ENCODE measurements at places on chromosomes 13 and 19. TPM values are rescaled to one million over a fixed set of nuclear protein-coding genes. Genes with fewer than 3 reads are reported as not detected.

DNA sequence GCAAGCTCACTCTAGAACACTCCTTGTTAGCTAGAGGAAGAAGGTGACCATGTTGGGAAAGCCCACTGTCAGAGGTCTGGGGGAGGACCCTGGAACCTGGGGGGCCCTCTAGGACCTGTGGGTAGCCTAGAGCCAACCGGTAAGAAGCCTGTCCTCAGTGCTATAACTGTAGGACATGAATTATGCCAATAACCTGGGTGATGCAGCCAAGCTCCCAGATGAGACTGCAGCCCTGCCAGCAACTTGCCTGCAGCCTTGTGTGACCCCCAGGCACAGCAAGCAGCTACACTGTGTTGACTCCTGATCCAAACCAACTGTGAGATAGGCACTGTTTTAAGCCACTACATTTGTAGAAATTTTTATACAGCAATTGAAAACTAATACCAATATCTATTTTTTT lies 122.3 kb downstream of the MIPEP start:
- no peak for DNase-seq

DNA sequence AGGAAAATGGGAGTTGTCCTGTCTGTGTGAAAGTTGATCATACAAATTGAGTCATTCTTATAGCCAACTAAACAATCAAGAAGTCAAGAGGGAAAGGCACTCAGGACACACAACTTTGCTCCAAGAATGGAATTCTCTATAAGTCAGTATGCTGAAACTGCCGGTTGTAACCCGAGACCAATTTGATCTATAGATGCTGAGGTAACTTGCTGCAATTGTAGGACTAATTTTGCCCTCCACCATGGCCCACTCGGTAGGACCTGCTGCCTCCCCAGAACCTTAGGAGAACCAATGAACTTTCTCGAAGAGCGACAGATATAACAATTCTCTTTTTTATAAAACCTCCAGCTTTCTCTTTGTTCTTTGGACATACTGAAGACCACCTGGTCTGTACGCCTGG lies 157.0 kb downstream of the RNF17 start:
- no peak for DNase-seq

The CILP2 gene
- polyA plus RNA-seq: 2.2 TPM

- no peak for DNase-seq
Measured at GRCh38 chr19:45234089-45234869, 10.9 kb downstream of the EXOC3L2 start.

The ZNF649 gene
- polyA plus RNA-seq: 11.1 TPM

The INAFM1 gene
- polyA plus RNA-seq: 12.4 TPM

DNA sequence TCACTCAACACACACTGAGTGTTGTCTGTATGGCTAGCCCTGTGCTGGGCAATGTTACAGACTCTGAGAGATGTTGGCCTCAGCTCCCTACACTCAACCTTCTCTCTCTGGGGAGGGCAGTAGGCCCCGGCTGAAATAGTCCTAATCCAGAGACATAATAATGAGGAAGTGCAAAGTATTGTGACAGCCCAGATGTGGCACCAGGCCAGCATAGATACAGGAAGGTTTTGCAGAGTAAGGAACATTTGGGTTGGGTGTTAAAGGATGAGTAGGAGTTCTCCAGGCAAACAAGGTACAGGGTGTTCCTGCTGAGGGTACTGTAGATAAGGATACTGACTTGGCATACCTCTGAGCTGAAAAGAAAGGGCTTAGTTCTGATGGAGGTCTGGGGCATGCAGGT lies 2.4 kb downstream of the LIN7B start:
- no peak for DNase-seq

DNA sequence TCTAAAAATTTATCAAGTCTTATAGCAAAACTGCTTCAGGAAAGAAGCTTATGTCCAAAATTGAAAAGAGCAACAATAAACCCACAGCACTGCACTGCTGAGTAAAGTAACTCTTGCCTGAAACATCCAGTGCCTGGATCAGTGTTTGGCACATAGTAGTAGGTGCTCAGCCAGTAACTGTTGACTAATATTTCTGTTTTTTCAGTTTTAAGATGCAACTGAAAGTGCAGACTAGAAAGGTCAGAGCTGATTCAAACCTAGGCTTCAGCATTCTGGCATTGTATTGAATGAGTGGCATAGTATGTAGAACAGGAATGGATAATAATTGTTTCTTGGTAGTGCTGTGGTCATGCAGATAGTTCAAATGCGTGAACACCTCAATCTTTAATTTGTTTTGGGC lies 67.6 kb downstream of the UBL3 start:
- DNase-seq: no peak

DNA sequence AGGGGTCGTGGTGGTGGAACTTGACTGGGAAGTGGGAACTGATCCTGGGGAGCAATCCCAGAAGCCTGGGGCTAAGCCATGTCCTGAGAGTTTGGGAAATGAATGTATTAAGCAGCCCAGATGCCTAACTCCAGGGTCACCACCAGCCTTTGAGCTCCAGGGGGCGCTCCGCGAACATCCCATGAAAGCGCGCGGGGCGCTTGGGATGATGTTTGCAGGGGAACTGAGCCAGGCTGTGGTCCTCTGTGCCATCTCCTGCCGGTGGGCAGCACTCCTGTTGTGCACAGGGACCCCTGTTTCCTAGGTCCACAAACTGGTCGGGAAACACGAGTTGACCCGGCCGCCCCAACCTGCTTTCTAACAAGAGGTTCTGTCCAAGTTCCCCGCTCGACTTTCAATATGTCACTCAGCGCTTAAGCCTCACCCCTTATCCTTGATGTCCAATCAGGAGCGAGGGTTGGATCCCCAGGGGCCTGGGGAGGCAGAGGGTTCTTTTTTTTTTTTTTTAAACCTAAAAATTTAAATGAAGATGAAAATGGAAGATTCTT lies 14.4 kb downstream of the LEUTX start:
- DNase-seq: peak; percentile 31

GRCh38 chr19:30316560-30317106 lies 55.6 kb upstream of the ZNF536 start:
- DNase-seq: no peak

GRCh38 chr19:31283701-31284100 lies 65.5 kb downstream of the TSHZ3 start:
- DNase-seq: no peak

- DNase-seq: no peak
Measured at GRCh38 chr13:106423530-106423929, 111.9 kb downstream of the EFNB2 start.

The DNASE2 gene
- 8.2 TPM for polyA plus RNA-seq

- no peak for DNase-seq
Measured at GRCh38 chr13:28246891-28247290, 108.5 kb downstream of the PAN3 start.

The RYR1 gene
- polyA plus RNA-seq: 572 TPM

- no peak for DNase-seq
Measured at GRCh38 chr13:109743706-109744453, 42.5 kb downstream of the IRS2 start.

- peak; percentile 67 for DNase-seq
Measured at GRCh38 chr13:20728579-20729311, 25.2 kb downstream of the IL17D start.

GRCh38 chr13:46063292-46063691 lies 10.7 kb upstream of the ZC3H13 start:
- no peak for DNase-seq

DNA sequence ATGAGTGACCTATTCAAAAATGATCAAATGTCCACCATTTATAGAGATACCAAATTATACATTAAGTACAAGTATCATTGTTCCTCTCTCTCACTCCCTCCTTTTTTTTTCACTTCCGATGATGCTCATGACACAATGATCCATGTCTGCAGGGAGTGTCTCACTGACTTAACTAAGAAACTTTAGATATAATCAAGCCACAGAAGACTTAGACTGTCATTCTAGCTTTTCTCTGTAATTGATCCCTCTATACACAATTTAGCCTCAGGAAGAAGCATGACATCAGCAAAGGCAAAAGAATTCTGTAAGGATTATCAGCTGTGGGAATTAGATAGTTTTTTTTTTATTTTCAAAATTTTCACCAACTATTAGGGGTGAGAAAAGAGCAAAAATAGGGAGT lies 734.9 kb upstream of the PCDH9 start:
- no peak for DNase-seq

DNA sequence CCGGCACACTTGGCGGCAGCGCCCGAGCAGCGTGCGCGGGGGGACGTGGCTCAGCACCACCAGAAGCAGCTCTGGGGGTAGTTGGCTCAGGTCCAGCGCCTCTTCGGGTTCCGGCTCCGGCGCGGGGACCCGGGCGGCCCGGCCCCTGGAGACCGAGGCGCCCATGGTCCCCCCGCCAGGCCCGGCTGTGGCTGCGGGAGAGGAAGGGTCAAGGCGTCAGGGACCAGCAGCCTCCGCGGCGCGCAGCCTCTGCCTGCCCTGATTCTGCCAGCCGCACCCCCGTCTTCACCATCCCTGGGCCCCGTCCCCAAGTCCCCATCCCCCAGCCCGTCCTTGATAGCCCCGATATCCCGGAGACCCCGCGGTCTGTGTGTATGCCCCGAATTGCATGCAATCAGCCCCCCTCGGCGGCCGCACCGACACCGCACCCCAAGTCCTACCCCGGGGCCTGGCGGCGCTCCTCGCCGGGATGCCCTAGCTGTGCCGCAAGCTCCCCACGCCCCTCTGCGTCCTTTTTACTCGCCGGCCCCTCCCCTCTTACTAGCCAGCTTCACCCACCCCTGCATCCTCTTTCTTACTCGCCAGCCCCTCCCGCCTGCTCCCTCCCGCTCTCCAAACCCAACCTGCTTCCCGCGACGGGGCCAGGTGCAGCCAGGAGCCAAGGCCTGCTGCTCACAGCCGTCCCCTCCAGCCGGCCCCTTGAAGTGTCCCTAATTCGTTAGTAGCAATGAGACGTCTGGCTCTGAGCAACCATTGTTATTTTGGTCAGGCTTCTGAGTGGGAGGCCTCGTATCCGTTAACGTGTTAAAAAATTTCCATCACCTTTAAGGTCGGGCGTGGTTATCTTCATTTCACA lies at the start of gene FBXO27:
Gene FBXO27, minus strand, starts transcription at position 487 of the 856 bp plus-strand sequence. Its CDS starts 322 bp downstream, at position 165.
- no peak for DNase-seq

The KLK1 gene
- 0.56 TPM for polyA plus RNA-seq

- no peak for DNase-seq
Measured at GRCh38 chr19:4473011-4473762, 1.1 kb downstream of the HDGFL2 start.

The SIAH3 gene
- polyA plus RNA-seq: 0.33 TPM

The ZNF430 gene
- polyA plus RNA-seq: 6.6 TPM

DNA sequence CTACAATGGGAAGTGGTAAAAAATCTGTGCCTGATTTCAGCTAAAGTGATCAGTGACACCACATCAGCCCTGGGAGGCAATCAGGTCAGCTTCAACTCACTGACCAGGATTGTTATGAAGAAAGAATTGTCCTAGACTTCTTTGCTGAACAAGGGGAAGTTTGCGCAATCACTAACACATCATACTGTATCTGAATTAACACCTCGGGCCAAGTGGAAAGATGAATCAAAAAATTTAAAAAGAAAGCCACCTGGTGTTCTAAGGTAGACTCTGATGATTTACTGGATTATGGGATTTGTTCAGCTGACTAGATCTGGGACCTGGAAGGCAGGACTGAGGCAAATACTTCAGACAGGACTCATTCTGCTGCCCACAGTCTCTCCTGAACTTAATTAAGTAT lies 161.8 kb downstream of the DIAPH3 start:
- DNase-seq: no peak

- DNase-seq: no peak
Measured at GRCh38 chr19:11141937-11142527, 13.6 kb downstream of the SPC24 start.

DNA sequence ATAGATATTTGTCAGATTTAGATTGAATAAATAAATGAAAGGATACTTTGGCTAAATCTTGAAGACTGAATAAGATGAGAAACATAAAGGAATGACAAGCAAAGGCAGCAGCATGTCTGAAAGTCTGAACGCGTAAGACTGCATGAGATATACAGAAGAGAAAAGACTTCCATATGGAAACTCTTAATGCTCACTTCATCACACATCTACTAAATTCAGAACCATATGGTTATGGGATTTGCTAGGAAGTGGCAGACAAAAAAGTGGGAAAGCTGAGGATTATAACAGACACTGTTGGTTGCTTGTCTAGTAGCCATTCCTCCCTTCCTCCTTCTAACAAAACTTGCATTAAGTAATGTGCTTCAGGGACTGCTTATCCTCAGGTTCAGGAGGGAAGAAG lies 446.7 kb downstream of the KCTD12 start:
- DNase-seq: no peak

GRCh38 chr13:20370815-20371421 lies 138.8 kb upstream of the GJB6 start:
- DNase-seq: no peak

GRCh38 chr13:79660361-79660760 lies 179.4 kb downstream of the NDFIP2 start:
- no peak for DNase-seq

The ZNF285 gene
- polyA plus RNA-seq: 6.3 TPM

DNA sequence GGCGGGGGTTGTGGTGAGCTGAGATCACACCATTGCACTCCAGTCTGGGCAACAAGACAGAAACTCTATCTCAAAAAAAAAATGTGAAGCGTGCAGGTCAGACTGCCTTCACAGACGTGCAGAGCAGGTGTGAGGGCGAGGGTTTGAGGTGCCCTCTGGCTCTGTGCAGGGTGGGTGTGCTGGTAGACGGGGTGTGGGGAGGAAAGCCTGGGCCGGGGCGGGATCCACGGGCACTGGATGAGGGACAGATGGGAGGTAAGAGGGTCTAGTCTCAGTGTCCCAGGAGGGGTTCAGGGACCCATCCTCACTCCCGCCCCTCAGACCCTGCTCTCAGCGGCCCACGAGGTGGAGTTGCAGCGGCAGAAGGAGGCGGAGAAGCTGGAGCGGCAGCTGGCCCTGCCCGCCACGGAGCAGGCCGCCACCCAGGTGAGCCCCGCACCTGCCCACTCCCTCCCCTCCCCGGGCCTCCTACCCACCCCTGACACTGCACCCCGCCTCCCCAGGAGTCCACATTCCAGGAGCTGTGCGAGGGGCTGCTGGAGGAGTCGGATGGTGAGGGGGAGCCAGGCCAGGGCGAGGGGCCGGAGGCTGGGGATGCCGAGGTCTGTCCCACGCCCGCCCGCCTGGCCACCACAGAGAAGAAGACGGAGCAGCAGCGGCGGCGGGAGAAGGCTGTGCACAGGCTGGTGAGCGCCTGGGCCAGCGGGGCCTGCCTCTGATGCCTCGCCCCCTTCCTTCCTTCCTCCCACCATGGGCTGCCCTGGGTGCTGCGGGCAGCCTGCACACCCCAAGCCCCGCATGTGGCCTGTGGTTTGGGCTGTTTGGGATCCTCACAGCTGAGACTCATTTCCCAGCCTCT lies 9.1 kb downstream of the NOP53 start:
- DNase-seq: no peak

The RNF225 gene
- polyA plus RNA-seq: not detected

The CEACAM7 gene
- polyA plus RNA-seq: not detected

DNA sequence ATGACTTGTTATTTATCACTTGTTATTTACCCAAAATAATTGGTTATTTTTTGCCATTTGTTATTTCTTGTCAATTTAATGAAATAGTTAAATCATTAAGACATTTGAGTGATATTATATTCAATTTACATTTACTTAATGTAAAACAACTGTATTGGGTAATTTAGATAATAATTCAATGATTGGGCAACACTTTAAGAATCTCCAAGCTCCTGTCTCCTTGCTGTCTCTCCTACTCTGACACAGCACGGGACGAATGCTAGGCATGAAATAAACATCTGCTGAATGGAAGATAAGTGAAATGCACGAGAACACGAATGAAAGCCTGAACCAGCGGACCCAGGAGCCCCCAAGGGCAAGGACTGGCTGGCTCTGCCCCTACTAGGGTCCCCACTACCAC lies 5.7 kb upstream of the PPP6R1 start:
- DNase-seq: no peak

The C13orf42 gene
- polyA plus RNA-seq: 0.05 TPM

The ERICH6B gene
- polyA plus RNA-seq: 1.2 TPM

The ZNF729 gene
- polyA plus RNA-seq: 0.06 TPM

GRCh38 chr13:78409172-78409571 lies 194.2 kb downstream of the POU4F1 start:
- DNase-seq: no peak
